ENCODE measurements at places on chromosomes 7 and 10.

- no peak for DNase-seq
Measured at GRCh38 chr7:42961170-42961569, 29.0 kb downstream of the MRPL32 start.

- DNase-seq, result no peak
Measured at GRCh38 chr7:158602905-158603772, 15.5 kb upstream of the PTPRN2 start.

DNA sequence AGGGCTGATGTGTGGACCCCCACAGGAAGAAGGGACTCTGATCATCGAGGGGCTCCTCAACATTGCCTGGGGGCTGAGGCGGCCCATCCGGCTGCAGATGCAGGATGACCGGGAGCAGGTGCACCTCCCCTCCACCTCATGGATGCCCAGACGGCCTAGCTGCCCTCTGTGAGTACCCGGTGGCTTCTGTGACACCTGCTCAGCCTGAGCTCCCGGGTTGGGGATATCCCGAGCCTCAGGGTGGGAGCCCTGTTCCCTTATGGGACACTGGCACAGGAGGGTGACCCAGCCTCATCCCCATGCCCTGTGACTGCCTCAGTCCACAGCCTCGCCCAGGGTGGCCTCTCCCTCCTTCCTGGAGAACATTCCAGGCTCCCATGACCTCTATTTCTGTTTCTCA lies 3.9 kb upstream of the DEPP1 start:
- no peak for DNase-seq

DNA sequence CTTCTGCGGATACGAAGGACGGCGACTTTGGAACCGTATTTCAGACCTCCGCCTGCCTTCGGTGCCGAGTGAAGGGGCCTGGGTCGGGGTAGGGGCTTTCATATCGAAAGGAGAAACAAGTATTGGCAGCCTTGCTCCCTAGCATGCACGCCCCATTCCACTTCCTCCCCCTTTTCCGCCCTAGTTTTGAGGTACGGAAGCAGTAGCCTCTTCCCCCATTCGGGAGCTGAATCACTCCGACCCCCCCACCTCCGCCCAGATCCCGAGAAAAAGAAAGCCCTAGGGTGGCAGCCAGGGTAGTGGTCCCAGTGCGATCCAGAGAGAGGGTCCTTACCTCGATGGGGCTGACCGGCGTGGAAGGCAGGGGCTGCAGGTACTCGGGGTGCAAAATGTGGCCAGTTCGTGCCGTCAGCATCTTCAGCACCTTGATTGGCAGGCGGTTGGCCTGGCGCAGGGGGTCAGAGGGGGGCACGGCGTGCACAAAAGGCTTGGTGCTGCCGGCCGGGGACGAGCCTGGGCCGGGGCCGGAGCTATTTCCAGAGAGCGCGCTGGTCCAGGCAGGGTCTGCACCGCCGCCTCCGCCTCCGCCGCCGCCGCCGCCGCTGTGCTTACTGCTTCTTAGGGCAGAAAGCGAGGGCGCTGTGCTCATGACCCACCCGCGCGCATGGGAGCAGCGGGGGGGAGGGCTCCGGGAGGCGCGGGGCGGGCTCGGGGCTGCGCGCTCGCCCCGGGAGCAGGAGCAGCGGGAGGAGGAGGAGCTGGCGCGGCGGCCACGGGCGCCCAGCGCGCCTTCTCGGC lies 594 bp downstream of the ZNF503 start:
- DNase-seq, result peak; percentile 84

GRCh38 chr10:75688506-75689300 lies 257.3 kb downstream of the LRMDA start:
- peak; percentile 54 for DNase-seq

- DNase-seq, result no peak
Measured at GRCh38 chr7:113504142-113504541, 385.8 kb upstream of the SMIM30 start.

- no peak for DNase-seq
Measured at GRCh38 chr10:76337641-76338040, 906.2 kb downstream of the LRMDA start.

DNA sequence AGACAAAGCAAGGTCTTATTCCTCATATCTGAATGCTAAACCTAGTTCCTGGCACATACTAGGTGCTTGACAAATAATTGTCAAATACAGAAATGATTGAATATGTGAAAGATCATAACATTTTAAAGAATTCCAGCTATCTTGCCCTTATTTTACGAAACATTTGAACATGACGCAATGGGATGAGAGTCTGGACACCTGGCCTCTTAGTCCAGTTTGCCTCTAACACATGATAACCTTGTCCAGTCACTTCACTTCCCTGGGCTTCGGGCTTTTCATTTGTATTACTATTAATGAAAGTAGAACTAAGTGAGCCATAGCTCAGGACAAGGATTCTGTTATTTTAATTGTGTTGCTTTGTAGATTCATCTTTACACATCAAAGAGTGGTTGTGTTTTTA lies 32.6 kb downstream of the PNLIPRP3 start:
- no peak for DNase-seq

GRCh38 chr7:68440866-68441265 lies 1157.4 kb upstream of the AUTS2 start:
- no peak for DNase-seq

DNA sequence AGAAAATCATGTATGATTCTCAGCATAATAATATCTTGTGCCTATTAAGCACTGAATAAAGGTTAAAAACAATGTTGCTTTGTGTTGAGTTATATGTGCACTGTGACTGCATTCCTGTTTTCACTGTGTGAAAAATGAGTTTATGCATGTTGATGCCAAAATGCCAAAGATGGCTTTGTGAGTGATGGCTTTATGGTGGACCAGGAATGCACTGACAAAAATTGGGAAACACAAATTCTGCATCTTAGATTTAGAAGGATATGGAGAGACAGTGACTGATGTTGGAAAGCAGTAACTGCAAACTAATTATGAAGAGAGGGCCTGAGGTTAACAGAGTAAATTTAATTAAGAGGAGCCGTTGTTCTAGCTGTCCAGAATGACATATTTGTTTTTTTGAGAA lies 440.4 kb downstream of the KIF20B start:
- DNase-seq, result no peak

DNA sequence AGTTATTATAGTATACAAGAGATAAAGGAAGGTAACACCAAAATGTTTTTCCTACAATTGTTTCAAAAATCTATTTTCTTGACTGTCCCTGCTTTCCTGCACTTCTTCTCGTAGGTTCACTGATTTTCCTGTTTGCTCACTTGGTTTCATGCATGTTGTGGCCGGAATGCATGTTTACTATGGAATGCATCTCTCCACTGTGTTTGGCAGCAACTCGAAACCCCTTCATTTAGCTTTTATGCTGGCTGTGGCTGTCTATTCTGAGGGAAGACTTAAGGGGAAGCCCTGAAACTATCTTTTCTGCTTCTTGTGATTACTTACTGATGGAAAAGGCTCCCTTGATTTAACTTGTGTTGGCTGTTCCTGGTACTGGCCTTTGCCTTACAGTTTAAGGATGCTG lies 120.3 kb downstream of the NRG3 start:
- DNase-seq, result no peak

DNA sequence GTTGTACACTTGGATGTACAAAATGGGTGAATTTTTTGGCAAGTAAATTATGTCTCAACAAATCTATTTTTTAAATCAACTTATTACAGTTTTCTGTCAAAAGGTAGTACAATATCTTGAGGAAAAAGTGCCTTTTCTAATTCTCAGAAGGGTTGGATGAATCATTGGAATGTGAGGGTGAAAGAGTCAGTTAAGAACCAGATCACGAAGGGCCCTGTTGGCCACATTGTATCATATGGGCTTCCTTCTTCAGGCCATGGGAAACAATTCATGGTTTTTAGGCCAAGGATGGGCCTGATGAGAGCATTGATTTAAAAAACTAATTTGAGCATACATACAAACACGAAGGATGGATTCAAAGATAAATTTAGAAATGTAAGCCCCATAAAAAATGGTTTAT lies 503.7 kb downstream of the TNS3 start:
- DNase-seq, result no peak

DNA sequence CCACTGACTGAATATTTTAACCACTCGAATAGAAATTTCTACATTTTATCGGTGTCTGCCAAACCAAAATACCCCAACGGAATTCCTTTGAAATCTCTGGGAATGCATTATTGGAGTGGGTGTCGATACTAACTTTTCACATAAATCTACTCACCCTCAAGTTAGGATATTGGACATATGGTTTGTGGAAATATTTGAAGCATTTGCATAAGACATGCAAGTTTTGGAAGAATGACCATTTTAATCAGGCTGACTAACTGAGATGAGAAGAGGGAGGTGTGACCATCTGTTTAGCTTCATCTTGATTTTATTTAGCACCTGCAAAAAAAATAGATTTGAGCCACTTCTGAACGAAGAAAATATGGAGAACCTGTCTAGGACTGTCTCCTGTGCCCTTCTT lies 61.2 kb downstream of the KLF6 start:
- DNase-seq, result no peak

- no peak for DNase-seq
Measured at GRCh38 chr7:590731-591551, 71.3 kb upstream of the PDGFA start.
